ENCODE measurements at places on chromosomes 4 and X.

DNA sequence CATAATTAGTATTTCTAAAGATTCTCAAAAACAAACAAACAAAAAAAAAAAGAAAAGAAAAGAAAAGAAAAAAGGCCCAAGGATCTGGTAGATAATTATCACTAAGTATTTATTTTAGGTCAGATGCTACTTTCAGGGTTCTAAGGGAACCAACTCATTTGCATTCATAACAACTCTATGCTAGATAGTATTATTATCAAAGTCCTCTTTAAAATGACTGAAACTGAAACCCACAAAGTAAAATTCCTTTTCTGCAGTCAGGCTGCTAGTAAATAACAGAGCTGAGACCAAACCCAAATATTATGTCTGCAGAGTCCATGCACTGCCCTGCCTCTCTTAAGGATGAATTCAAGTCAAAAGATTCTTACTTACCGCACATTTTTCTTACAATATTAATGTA is 38.3 kb upstream of the MAPK10 start:
- no peak for DNase-seq

DNA sequence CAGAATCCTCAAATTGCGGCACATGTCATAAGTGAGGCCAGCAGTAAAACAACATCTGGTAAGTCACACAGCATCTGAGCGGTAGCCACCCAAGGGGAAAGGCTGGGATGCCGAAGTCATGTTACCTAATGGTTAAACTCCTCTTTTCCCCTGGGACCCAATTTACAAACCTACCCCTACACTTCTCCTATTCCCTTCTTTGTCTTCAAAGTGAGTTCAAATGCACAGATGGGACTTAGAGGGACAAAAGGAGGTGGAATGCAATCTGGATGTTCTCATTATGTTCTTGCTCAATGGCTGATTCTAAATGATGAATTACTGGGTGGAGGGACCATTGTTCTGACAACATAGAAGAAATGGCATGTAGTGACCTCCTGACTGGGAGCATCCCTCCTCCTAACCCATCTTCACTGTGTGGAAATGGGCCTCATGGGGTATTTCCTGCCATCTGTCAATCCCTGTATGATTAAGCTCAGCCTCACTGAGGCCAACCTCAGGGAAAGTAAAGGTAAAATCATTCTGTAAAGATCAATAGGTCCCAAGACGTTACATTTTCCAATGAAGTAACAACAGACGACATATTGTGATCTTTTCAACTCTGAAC is 8.5 kb downstream of the CD40LG start:
- DNase-seq: no peak

GRCh38 chrX:121649417-121649816 is 602.0 kb downstream of the GLUD2 start:
- no peak for DNase-seq

DNA sequence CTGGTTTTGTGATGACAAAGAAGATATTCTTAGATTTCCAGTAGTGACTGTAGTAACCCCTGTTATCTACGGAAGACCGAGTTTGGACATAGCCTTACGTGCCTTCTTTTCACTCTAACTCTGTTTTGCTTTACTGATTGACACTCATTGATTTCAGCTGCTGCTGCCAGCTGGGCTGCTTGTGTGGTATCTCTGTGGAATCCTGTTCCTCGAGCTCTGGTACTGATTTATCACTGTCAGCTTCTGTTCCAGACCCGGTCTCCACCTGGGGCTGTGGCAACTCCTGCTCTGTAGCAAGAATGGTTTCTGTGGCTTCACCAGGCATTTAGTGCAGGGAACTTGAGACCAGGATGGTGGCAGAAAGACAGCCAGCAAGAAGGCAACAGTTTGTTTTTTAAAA is 24.6 kb upstream of the LAP3 start:
- no peak for DNase-seq

DNA sequence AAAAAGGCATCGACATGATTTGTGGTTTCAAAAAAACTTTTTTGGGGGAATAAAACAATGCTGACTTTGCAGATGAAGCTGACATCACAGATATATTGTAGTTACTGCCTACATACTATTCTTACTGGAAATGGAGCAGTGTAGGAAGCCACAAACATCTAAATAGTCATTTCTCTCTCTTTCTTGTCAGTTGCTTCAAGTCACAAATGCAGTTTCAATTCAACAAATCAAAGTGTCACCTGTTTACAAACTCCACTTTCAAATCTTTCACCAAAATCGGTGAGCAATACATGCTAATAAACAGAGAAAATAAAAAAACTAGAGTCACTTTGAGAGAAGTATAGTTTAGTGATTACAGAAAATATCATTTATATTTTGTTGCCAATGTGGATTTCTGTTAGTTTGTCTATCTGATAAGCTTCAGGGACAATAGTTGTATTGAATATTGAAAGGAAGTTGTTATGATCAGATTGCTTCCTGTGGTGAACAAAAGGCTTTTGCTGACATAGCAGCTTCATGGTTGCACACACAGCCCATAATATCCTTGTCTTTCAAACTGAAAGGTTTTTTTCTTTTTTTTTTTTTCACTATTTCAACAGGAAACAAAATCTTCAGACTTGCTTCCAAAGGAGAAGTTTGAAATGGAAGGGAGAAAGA is 49.7 kb upstream of the PTPN13 start:
- no peak for DNase-seq

DNA sequence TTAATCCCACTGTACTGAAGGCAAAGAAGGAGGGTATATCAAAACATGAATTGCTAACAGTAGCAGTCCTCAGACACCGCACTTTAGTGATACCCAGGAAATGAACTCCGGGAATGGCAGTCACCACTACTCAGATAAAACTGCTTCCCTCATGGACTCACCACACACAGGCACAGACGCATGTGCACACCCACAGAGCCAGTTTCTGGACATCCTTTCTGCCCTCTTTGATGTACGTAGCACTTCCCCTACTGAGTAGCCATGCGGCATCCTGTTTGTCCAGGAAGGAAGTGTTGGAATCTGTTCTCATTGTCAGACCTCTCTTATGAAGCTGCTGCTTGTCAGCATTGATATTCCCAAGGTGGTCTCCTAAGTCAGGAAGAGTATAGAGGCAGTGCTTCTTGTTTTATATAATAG is 95.7 kb downstream of the DCLK2 start:
- DNase-seq: no peak

GRCh38 chr4:38306482-38307071 is 346.4 kb downstream of the PTTG2 start:
- no peak for DNase-seq

GRCh38 chrX:39152106-39152649 is 350.9 kb downstream of the MID1IP1 start:
- DNase-seq: no peak

DNA sequence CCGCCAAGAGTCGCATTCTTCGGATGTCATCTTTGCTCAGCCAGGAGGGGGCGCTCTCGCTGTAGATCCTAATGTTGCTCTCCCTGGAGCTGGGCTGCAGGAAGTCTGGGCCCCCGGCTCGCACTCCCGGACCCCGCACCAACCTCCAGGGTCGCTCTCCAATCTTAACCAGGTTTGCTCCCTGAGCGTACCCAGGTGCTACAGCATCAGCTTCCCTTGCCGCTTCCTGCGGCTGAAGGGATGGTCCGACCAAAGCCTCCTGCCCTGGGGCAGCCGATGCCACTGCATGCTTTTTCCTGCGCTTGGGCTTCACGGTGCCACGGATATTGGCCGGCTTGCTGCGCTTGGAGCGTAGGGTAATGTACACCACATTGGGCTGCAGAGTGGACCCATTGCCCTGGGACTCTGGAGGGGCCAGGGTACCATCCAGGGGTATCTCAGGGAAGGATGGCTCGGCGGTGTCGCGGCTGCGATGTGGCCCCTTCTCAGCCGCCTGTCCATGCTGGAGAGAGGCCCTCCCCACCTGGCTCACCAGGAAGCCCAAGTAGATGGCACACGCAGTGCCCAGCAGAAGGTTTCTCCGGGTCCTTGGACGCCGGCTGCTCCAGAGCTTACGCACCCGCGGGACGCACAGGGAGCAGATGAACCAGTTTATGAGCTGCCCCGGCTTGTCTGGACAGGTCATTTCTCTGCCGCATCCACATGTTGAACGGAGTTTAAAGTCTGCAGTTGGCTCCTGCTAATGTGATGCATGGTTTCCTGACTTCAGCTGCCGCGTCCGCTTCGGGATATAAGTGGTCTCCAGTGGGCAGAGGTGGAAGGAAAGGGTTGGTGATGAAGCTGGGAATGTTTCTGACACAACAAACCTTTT is 1.9 kb downstream of the GASK1B start:
- no peak for DNase-seq

GRCh38 chr4:6752486-6752829 is 30.1 kb upstream of the KIAA0232 start:
- no peak for DNase-seq

GRCh38 chr4:162684371-162684700 is 482.4 kb downstream of the NAF1 start:
- DNase-seq: no peak

- DNase-seq: no peak
Observed at GRCh38 chr4:168124008-168124641, 31.8 kb downstream of the ANXA10 start.

- DNase-seq: no peak
Observed at GRCh38 chr4:8874896-8875680, 3.4 kb upstream of the HMX1 start.

GRCh38 chrX:85419293-85419692 is 39.8 kb upstream of the POF1B start:
- DNase-seq: no peak

DNA sequence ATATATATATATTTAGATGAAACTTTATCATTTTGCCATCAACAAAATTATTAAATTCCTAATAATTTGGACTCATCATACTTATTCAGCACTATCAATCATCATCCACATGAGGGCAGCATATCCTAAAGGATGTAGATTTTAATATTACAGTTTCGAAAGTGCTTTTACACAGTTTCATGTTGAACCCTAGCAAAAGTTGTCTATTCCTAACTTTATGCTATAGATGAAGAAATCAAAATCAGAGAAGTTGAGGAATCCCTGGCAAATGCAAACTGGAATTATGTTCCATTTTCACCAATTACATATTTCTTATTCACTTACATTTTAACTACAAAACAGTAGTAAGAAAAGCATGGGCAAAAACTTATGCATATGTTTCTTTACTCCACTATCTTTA is 36.6 kb upstream of the UGT2A1 start:
- DNase-seq: peak; percentile 46

DNA sequence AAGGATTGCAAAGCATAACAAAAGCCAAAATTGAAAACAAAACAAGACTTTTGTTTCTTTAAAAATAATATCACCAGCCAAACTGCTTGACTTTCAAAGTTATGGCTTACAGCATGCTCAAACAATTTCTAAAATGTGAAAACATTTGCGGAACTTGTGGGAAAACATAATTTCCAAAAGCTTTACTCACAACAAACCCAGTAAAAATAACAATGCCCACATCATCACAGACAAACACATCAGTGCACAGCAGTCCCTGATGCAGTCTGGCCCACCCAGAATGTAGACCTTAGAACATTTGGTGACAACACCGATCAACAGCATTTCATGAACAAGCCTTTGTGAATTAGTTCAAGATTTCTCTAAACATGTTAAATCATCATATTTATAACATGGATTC is 98.9 kb downstream of the ARHGAP6 start:
- DNase-seq: no peak

GRCh38 chr4:13706120-13706519 is 78.6 kb upstream of the BOD1L1 start:
- DNase-seq: peak; percentile 62

- no peak for DNase-seq
Observed at GRCh38 chrX:78754917-78755316, 7.4 kb downstream of the LPAR4 start.

DNA sequence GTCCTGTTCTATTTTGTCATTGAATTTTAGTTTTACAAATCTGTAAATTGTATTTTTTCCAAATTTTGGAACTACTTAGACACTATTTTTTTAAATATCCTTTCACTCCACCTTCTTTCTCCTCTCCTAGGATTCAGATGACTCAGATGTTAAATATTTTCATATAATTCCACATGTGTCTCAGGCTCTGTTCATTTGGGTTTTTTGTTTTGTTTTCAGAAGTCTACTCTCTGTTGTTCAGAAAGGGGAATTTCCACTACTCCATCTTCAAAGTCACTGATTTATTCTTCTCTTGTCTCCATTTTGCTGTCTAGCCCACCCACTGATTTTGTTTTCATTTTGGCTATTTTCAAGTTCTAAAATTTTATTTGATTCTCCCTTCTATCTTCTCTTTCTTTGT is 264.0 kb upstream of the SLIT2 start:
- peak; percentile 71 for DNase-seq

DNA sequence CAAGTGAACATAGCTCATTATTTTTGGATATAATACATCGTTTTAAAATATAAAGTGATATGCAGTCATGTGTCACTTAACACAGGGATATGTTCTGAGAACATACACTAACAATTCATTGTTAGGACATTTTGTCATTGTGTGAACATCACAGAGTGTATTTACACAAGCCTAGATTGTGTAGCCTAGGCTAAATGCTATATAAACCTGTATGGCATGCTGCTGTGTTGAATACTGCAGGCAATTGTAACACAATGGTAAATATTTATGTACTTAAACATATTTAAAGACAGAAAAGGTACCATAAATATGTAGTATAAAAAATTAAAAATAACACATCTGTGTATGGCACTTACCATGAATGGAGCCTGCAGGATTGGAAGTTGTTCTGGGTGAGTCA is 44.9 kb upstream of the GPRIN3 start:
- DNase-seq: no peak

GRCh38 chrX:77510007-77510406 is 62.8 kb downstream of the FGF16 start:
- DNase-seq: no peak

DNA sequence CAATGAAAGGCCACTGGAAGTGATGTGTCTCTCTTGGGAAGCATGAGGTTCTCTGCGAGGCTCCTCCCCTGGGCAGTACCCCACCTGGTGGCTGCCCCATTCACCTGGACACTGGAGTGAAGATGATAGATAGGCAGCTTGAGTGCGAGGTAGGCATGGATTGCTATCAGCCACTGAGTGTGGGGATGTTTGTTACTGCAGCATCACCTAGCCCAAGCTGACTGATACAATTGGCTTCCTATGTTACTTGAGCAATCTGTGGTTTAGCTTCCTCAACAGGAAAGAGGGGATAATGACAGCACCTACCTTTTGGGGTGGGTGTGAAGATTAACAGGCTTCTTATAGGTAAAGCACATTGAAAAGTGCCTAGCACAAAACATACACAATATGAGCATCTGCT is 30.8 kb downstream of the ADRA2C start:
- DNase-seq: no peak

- DNase-seq: peak; percentile 95
Observed at GRCh38 chrX:53422086-53422860, at the start of gene SMC1A. Gene SMC1A, minus strand, starts transcription at chrX:53422654. Its CDS starts 54 bp downstream, at chrX:53422600.

DNA sequence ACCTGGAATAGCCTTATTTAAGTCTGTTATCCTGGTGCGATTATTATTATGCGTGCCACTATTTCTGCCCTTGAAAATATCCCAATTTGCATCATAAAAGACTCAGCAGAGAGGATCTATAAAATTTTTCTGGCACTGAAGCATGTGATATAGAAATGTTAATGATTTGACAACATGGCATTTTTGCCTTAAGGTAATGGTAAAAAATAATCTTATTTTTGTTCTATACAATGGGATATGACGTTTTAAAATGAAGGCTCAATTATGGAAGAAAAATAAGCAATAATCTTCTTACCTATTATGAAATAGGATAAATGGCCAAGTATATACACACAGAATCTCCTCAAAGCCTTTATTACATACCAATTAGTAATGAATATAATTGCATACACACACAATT is 113.5 kb downstream of the PDGFC start:
- no peak for DNase-seq

- DNase-seq: no peak
Observed at GRCh38 chrX:84710611-84711010, 208.4 kb upstream of the HDX start.
